ENCODE measurements at places on chromosomes 16 and 17.

DNA sequence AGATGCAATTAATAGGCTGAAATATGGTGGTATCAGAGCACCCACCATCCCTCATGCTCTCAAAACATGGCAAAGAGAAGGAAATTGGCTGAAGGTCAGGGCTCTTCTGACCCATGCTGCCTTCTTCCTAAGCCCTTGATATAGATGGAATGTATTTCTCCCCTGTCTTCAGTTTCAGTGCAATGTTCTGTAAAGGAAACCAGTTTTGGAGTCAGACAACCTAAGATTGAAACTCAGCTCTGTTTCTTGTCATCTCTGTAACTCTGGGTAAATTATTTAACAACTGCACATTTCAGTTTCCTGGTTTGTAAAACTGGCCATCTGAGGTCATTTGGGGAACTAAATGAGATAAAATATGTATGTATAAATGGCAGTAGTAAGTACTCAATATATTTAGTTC lies 243.9 kb downstream of the CA10 start:
- no peak for DNase-seq

GRCh38 chr16:50210266-50211038 lies 55.9 kb upstream of the ADCY7 start:
- peak; percentile 14 for DNase-seq

GRCh38 chr17:60443713-60444112 lies 21.4 kb downstream of the CHCT1 start:
- DNase-seq, result no peak

- DNase-seq, result peak; percentile 79
Measured at GRCh38 chr17:50288306-50288705, 14.0 kb downstream of the TMEM92 start.

- no peak for DNase-seq
Measured at GRCh38 chr16:764848-765487, 4.4 kb downstream of the MSLN start.

DNA sequence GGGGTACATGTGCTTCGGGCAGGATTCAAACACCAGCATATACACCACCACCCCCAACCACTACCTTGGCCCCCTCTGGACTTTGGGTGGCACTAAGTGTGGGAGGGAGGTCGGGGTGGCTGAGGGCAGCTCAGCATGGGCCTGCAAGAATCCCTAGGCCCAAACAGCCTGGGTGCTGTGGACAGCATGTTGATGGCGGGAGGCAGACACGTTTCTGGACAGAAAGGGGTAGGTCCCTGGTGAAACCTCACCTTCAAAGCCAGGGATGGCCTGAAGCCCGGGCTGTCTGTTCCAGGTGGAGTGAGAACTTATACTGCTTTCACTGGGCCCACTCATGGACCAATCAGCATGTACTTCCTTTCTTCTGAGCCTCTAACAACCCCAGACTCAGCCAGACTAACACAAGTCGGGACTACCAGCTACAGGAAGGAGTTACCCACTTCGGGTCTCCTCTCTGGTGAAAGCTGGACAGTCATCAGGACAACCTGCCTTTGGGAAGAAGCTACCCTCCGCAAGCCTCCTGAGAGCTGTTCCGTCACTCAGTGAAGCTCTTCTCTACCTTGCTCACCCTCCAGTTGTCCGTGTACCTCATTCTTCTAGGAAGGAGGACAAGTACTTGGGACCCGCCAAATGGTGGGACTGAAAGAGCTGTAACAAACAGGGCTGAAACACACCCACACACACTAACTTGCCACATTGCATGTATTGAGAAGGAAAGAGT lies 203.0 kb downstream of the CPPED1 start:
- no peak for DNase-seq

DNA sequence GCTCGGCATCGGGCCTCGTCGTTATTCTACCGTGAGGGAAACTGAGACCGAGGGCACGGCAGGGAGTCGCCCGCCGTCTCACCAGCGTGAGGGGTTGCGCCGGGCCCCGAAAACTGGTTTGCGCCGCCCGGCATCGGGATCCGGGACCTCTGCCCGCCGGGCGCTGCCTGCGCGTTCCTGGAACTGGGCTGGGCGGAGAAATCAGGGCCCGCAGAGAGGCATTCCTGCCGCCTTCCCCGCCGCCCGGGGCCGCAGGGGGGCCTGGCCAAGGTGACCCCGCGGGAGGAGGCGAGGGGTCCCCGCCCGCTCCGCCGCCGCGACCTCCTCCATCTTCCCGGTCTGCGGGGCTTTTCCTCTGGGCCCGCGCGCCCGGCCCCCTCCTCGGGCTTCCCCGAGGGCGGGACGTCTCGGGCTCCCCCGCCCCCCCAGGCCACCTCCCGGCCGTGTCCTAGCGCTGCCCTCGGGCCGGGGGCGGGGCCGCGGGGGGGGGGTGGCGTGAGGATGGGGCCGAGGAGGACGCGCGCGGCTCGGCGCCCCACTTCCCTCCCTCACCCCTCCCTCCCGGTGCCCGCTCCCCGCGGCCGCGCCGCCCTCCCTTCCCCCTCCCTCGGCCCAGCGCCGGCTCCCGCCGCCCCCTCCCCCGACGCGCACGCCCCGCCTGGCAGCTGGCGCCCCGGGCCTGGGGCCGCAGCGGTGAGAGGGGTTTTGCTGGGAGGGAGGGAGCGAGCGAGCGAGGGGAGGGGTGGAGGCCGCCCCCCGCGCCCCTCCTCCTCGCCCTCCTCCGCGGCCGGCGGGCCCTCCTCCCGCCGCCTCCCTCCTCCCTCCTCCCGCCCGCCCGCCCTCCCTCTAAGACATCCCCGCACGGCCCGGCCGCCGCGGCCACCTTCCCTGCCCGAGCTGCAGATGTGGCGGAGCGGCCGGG lies at the start of gene GLIS2:
Gene GLIS2 (plus strand): TSS at position 882 of the 922 bp plus-strand sequence. CDS start 16,214 bp downstream, outside the sequence.
- DNase-seq, result peak; percentile 53

GRCh38 chr17:44467108-44467507 lies 36.1 kb downstream of the GPATCH8 start:
- DNase-seq, result no peak

GRCh38 chr17:3503285-3503684 lies 27.5 kb downstream of the ASPA start:
- DNase-seq, result no peak

- DNase-seq, result no peak
Measured at GRCh38 chr17:82812601-82813000, 27.2 kb downstream of the ZNF750 start.

DNA sequence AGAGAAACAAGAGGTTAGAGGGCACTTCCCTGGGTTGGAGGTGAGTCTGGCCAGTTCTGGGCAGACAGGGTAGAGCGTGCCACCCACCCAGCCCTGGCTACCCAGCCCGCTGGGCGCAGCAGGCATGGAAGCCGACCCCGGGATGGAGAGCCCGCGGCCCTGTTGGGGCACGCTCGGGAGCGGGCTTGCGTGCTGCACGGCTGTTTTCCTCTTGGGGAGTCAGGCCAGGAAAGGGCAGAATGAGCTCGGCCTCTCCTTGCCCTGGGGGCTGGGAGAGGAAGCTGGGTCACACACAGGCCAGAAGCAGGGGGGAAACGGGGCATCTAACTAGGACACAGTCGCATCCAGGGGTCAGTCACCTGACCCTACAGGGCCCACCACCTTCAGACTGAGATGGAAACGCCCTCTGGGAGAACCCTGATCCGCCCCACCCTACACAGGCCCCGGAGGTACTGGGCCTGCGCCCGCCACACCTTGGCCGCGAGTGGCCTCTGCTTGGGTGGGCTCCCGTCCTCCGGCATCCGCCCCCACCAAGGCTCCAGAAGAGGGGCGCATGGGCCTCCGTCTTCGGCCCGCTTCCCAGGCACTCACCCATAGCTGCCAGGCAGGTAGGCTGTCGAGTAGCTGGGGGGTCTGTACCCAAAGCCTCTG lies 1.2 kb downstream of the SOX15 start:
- no peak for DNase-seq

GRCh38 chr16:50517450-50518252 lies 30.5 kb upstream of the NKD1 start:
- no peak for DNase-seq

DNA sequence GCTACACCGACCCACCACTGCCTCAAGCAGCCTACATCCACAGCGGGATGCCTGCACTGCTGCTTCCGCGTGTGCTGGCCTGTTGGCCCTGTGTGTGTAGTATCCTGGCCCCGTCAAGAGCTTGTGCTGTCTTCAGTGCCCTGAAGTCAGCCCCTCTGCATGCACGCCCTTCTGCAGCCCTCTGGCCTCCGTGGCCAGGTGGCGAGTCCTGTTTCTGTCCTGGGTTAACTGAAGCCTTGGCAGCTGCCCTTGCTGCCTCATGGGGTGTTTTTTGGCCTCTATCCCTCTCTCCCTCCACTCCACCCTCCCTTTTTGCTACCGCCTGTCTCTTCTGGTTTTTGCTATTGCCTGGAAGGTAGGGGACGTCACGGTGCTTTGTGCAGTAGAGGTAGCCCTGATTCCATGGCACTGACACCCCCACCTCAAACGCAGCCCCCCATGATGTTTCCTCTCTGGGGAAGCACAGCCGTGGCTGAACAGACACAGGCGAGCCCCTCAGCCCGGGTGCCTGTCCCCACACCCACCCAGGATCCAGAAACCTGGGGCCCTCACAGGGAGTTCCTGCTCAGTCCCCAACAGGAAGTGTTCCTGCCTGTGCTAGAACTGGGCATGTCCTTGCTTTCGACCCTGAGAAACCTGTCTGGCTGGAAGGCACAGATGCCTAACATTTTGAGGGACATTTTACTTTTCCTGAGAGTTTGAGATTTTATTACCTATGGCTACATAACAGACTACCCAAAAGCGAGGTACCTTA lies 18.8 kb upstream of the AMZ2 start:
- DNase-seq, result no peak

- DNase-seq, result no peak
Measured at GRCh38 chr16:60739737-60740683, 1296.2 kb downstream of the CDH8 start.

DNA sequence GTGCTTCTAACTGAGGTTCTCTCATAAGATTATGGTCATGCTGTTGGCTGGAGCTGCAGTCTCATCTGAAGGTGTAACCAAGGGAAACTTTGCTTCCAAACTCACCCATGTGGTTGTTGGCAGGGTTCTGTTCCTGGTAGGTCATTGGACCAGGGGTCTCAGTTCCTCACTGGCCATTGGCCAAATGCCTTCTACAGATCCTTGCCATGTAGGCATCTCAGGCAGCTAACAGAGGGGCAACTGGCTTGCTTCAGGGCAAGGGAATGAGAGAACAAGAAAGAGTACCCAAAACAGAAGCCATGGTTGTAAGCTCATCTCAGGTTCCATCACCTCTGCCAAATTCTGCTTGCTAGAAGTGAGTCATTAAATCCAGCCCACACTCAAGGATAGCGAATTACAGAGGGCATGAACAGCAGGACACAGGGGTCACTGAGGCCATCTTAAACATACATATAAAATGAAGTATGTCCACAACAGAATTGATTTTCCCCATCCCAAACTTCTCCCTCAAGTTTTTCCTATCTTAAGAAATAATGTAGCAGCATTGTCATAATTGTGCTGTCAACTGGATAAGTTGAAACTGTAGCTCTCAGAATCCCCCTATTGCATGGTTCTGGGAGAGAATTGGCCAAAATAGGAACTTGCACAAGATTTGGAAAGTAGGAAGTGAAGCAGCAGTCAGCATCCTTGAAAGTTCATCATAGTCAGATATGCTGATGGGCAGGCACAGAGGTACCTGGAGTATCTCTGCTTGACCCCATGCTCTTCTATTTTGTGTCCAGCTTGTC lies 42.4 kb upstream of the CES5A start:
- no peak for DNase-seq

DNA sequence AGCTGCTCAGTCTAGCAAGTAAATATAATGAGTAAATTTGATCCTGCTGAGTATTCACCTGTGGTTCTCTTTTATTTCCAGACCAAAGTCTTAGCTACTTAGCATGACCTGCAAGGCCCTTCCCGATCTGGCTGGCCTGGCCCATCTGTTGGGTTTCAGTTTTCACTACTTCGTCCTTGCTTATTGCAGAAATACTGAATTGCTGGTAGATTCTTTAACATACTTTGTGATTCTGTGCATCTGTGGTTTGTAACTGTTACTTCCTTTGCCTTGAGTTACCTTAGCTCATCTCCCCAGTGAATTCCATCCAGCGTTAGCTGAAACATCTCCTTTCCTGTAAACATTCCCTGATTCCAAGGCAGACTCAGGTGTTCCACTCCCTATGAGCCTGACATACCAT lies 131.1 kb downstream of the PHKB start:
- no peak for DNase-seq

- no peak for DNase-seq
Measured at GRCh38 chr17:82812058-82812457, 27.8 kb downstream of the ZNF750 start.

DNA sequence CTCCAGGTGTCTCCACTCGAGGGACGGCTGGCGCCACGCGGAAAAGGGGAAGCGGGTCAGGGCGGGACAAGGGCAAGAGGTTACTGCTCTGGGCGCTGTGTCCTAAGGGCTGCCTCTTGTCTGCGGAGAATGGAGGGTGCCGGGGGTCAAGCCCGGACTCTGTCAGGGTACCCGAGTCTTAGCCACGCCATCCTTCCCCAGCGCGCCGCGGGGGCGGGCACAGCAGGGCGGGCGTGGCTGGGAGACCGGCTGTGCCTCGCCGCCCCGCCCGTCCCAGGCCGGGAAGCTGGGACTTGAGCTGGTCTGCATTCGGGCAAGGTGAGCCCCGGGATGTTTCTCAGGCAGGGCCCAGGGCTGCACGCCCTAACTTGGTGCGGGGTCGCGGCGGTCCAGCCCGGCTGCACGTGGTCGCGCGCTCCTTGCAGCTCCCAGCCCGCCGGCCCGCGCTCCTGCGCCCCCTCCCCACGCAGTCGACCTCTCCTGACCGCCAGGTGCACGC lies 6.2 kb upstream of the ACTG1 start:
- no peak for DNase-seq

DNA sequence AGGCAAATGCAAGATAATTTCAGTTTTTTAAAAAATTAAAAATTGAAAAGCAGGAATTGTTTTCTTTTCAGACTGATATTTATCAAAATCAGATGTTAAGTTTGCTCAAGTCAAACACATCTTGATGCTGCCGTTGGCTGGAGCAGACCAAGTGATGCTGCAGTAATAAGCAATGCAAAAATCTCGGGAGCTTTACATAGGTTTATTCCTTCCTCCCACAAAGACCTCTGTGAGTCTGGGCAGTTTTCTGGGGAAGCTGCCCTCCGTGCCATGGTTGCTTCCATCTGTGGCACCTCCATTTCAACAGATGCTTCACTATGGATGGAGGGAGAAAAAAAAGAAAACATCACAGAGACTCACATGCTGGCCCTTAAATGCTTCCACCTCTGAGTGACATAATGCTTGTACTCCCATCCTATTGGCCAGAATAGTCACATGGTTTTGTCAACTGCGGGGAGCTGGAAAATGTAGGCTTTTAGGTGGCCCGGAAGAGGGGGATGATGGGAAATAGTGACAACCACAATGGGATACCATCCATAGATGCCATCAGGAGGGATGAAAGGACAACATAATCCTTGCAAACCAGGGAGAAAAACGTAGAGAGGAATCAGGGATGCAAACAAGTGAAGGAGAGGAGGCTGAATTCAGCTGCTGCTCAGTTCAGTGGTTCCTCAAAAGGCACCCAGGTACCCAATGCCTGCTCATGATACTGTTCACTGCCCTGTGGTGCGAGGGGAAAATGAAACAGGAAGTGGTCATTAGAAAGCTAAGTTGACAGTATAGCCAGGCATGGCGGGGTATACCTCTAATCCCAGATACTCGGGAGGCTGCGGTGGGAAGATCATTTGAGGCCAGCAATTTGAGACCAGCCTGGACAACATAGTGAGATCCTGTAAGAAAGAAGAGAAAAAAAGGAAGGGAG lies 13.5 kb upstream of the ERCC4 start:
- DNase-seq, result no peak

Data from NCI-H446 (cell line).